ENCODE measurements at places on chromosomes 11 and 22. TPM values are rescaled to one million over a fixed set of nuclear protein-coding genes. Genes with fewer than 3 reads are reported as not detected.
A peak's percentile ranks its signal among the peaks of the same experiment; 100 is the strongest.

The TCN2 gene
- 3.0 TPM for total RNA-seq

GRCh38 chr11:581752-582151 is 5.5 kb downstream of the PHRF1 start:
- H3K4me1 ChIP-seq, result peaks cover 36% of the 10 kb centered on the region
- H3K27me3 ChIP-seq, result no peaks in the 10 kb centered on the region
- DNase-seq, result no peak

The DDTL gene
- 0.68 TPM for total RNA-seq

DNA sequence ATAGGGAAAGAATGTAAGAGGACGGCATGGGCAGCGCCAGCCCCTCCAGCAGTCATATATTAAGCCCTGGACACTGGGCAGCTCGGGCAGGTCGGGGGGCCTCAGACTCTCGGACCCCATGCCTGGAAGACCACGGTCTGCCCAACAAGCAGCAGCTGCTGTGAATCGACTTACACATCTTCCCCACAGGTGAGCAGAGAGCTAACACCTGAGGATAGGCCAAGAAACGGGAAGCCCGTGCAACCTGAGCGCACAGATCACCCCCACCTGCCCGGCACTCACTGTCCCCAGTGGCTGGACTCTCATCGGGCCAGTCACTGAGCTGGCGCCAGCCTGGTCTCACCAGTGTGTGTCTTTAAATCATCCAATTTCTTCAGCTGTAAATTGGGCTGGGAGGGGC is 4.7 kb upstream of the TCF20 start:
- H3K36me3 ChIP-seq, result no peaks in the 10 kb centered on the region
- H3K27ac ChIP-seq, result no peak overlapping the region
- no peaks in the 10 kb centered on the region for H3K4me1 ChIP-seq
- H3K27me3 ChIP-seq, result peaks cover 13% of the 10 kb centered on the region
- DNase-seq, result no peak

GRCh38 chr11:125667151-125667550 is 13.5 kb downstream of the ACRV1 start:
- no peaks in the 10 kb centered on the region for H3K27me3 ChIP-seq
- H3K27ac ChIP-seq, result no peak overlapping the region
- peaks cover 47% of the 10 kb centered on the region for H3K36me3 ChIP-seq

DNA sequence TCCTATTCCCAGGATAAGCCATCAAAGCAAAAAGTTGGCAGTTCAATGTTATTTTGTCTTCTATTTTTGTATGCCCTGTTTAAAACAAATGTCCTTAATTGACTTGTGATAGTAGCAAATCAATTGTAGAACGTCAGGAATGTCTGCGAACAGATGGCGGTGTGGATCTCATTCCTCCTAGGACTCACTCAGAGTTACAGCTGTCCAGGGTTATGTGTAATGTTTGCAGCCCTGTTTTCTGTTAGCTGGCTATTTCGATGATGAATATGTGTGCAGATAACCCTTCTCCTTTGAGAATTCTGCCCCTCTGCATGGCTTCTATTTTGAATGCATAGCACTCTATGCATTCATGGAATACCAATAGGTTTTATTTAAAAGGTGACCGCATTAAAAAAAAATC is 1248.0 kb upstream of the CNTN5 start:
- peak overlapping the region; percentile 29 for H3K4me3 ChIP-seq
- peaks cover 6% of the 10 kb centered on the region for H3K4me1 ChIP-seq

All from HFFc6 (cell line).